ENCODE measurements at places on chromosomes 6 and 20. TPM values are rescaled to one million over a fixed set of nuclear protein-coding genes. Genes with fewer than 3 reads are reported as not detected.

The HLA-DRB5 gene
- not detected for total RNA-seq

The RWDD2A gene
- total RNA-seq, result 2.2 TPM

The PLA2G7 gene
- total RNA-seq, result not detected

The RAB22A gene
- total RNA-seq, result 15.8 TPM

The GABRR1 gene
- not detected for total RNA-seq

The SUMO4 gene
- total RNA-seq, result 1.8 TPM
